Transverse colon (tissue), 4 donors: ENCODE measurements at places on chromosomes 11 and 22.

DNA sequence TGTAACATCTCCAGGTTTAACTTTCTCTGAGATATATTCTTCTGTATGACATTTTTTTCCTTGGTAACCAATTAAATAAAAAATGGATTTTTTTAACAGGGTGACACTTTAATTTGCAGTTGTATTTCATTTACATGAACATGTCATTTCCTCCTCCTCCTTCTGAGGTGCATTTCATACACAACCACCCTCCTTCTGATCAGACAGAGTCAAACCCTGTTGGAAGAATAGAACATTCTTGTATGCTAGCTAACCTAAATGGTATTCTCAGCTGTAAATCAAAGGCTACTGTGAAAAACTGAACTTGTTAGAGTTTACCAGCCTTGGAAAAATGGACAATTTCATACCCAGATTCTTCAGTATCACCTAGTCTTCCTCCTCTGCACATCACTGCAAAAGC lies 52.7 kb upstream of the CHRM4 start:
- H3K4me1 ChIP-seq: peaks cover 15% of the 10 kb centered on the region
- DNase-seq: no peak
- no peaks in the 10 kb centered on the region for H3K27me3 ChIP-seq
- no peak overlapping the region for H3K4me3 ChIP-seq
- no peaks in the 10 kb centered on the region for H3K36me3 ChIP-seq

DNA sequence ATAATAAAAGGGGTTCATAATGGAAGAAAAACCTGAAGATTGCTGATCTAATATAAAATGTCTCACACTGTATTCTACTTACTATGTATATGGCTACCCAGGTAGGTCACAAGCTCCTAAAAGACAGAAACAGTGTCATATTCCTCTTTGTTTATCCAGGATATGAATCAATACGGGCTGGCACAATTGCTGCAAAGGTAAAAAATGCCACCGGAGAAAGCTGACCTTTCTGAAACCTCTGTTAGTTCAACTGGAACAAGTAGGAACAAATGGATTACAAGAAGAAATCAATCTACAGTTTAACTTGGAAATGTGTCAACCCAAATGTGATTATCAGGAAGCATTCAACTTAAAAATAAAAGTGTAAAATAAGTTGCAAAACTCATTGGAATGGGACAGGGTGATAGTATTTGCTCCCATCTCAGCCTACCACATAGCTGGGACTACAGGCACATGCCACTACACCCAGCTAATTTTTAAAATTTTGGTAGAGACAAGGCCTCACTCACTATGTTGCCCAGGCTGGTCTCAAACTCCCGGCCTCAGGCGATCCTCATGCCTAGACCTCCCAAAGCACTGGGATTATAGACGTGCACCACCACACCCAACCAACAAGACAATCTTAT lies 27.6 kb downstream of the SLC35F2 start:
- no peaks in the 10 kb centered on the region for H3K4me1 ChIP-seq
- H3K27ac ChIP-seq: no peak overlapping the region
- H3K27me3 ChIP-seq: no peaks in the 10 kb centered on the region
- no peaks in the 10 kb centered on the region for H3K36me3 ChIP-seq
- H3K4me3 ChIP-seq: no peak overlapping the region

- no peak for DNase-seq
- H3K27ac ChIP-seq: no peak overlapping the region
- no peaks in the 10 kb centered on the region for H3K36me3 ChIP-seq
- H3K4me1 ChIP-seq: peaks cover 3% of the 10 kb centered on the region
- no peak overlapping the region for H3K4me3 ChIP-seq
Observed at GRCh38 chr11:117752721-117753237, 44.2 kb downstream of the DSCAML1 start.

- no peak for DNase-seq
- H3K36me3 ChIP-seq: no peaks in the 10 kb centered on the region
- peaks cover 11% of the 10 kb centered on the region for H3K4me1 ChIP-seq
- H3K4me3 ChIP-seq: no peak overlapping the region
- H3K27ac ChIP-seq: no peak overlapping the region
Observed at GRCh38 chr11:119110439-119110838, 3.3 kb downstream of the C2CD2L start.

DNA sequence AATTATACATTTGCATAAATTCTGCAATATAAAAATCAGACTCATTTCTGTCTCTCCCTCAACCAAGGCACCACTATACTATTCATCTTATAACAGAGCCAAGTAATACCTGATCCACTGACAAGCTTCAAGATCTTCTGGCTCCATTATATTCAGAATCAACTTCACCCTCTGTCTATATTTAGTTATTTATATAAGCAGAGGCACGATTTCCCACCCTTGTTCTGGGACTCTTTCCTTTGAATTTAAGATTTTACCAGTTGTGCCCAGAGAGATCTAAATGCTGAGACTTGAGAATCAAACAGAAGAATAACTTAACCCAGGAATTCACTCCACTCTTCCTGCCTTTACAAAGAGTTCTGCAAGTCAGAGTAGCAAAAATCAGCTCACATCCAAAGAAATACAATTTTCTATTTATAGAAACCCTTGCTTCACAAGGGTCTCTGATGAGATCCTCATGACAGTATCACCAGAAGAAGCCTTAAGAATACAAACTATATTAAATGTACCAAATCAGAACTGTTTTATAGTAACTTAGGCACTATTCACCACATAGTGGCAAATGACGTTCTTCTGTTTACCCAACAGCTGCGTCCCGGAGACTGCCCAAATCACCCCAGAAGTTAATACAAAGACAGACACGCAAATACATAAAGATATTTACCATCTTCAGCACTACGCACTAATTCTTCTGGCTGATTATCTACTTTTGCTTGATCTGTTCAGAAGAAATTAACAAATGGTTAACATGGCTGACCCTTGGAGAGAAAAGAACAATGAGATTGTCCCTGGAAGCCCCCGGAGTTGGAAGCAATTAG lies 32.3 kb upstream of the CCDC89 start:
- H3K4me3 ChIP-seq: no peak overlapping the region
- no peaks in the 10 kb centered on the region for H3K4me1 ChIP-seq
- no peaks in the 10 kb centered on the region for H3K36me3 ChIP-seq
- no peak for DNase-seq

DNA sequence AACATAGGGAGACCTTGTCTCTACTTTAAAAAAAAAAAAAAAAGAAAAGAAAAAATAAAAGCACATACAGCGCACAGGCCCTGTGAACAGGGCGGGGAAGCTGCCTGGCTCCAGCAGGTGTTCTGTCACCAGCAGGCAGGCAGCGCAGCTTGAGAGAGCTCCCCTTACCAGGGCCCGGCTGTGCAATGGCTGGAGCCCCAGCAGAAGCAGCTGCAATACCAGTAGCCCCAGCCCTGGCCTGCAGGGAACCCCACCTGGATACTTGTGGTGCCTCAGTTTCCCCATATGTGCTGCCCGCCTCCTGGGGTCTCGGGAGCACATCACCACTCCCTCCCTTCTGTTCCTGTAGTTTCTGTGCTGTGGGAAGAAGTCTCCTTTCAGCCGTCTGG lies 12.3 kb downstream of the TSPAN32 start:
- no peaks in the 10 kb centered on the region for H3K27me3 ChIP-seq
- no peaks in the 10 kb centered on the region for H3K36me3 ChIP-seq
- no peak overlapping the region for H3K4me3 ChIP-seq
- no peak for DNase-seq
- peaks cover 18% of the 10 kb centered on the region for H3K4me1 ChIP-seq

- no peaks in the 10 kb centered on the region for H3K4me1 ChIP-seq
- no peak overlapping the region for H3K27ac ChIP-seq
- no peak overlapping the region for H3K4me3 ChIP-seq
- H3K36me3 ChIP-seq: peaks cover 4% of the 10 kb centered on the region
- H3K27me3 ChIP-seq: no peaks in the 10 kb centered on the region
Observed at GRCh38 chr11:121059605-121060004, 35.7 kb downstream of the TBCEL start.

GRCh38 chr22:17982572-17983141 lies 41.7 kb downstream of the MICAL3 start:
- H3K4me1 ChIP-seq: peaks cover 9% of the 10 kb centered on the region
- H3K27ac ChIP-seq: no peak overlapping the region
- no peaks in the 10 kb centered on the region for H3K36me3 ChIP-seq
- no peak for DNase-seq
- no peaks in the 10 kb centered on the region for H3K27me3 ChIP-seq

- no peak overlapping the region for H3K4me3 ChIP-seq
- peaks cover 10% of the 10 kb centered on the region for H3K27me3 ChIP-seq
- H3K27ac ChIP-seq: no peak overlapping the region
- no peaks in the 10 kb centered on the region for H3K36me3 ChIP-seq
- DNase-seq: no peak
- H3K4me1 ChIP-seq: no peaks in the 10 kb centered on the region
Observed at GRCh38 chr11:126173257-126173656, 38.2 kb downstream of the RPUSD4 start.

GRCh38 chr11:11370255-11370961 lies 17.4 kb upstream of the CSNK2A3 start:
- no peaks in the 10 kb centered on the region for H3K27me3 ChIP-seq
- DNase-seq: no peak
- no peaks in the 10 kb centered on the region for H3K36me3 ChIP-seq
- H3K4me1 ChIP-seq: no peaks in the 10 kb centered on the region
- no peak overlapping the region for H3K27ac ChIP-seq

GRCh38 chr11:820655-821511 lies 2.2 kb downstream of the PNPLA2 start:
- H3K36me3 ChIP-seq: no peaks in the 10 kb centered on the region
- peak overlapping the region; percentile 93 for H3K4me3 ChIP-seq
- H3K4me1 ChIP-seq: peaks cover 57% of the 10 kb centered on the region
- H3K27me3 ChIP-seq: peaks cover 9% of the 10 kb centered on the region

GRCh38 chr11:42631220-42631843 lies 680.5 kb upstream of the API5 start:
- no peaks in the 10 kb centered on the region for H3K4me1 ChIP-seq
- no peak overlapping the region for H3K27ac ChIP-seq
- no peaks in the 10 kb centered on the region for H3K36me3 ChIP-seq
- no peaks in the 10 kb centered on the region for H3K27me3 ChIP-seq
- DNase-seq: no peak
